ENCODE measurements at places on chromosomes 16 and 17.

GRCh38 chr17:75344666-75345065, 55.4 kb upstream of the SLC25A19 start:
- DNase-seq: no peak

DNA sequence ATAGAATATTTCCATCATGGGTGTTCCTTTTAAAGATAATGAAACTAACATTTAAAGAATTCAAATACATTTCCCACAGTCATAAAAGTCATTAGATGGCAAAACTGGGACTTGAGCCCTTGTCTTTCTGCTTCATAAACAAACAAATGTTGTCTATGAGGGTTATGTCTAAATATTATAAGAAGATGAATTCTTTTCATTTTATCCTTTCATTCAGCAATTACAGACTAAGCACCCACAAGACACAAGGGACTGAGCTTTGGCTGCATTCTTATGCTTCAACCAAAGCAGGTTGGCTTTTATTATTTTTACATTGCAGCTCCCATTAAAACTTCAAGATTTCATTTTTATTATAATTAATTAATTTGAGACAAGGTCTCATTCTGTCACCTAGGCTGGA, 14.9 kb downstream of the SARM1 start:
- no peak for DNase-seq

DNA sequence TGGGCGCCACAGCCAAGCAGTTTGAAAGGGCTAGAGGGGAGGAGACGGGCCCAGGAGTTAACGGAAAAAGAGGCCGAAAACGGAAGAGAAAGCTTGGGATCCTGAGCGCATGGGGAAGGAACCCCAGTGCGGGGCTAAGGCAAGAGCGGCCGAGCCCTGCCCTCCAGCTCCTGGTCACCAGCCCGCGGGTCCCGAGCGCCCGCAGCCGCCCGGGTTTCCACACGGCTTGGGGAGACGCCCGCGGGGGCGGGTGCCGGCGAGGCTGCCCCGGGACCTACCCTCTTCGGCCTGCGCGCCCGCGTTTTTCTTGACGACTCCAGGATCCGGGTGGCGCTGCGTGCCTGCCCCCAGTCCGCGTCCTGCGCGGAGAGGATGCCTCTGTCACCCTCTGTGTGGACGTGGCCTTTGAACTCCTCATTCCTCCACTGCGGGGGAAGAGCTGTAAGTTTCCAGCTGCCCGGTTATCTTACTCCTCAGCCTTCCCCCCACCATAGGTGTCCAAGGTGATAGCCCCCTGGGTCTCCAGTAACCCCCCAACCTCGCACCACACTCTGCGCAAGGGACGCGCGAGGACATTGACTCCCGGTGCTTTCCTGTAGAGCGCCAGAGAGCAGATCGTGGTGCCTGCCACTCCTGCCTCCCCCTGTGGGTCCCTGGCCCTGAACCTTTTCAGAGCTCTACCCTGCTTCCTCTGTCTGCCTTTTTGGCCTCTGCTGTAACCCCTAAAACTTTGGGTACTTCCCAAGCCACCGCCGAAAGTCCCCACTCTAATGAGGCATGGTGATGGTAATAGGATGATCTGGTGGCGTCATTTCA, 1.7 kb upstream of the CDH11 start:
- no peak for DNase-seq

GRCh38 chr17:4449736-4450135, 16.0 kb downstream of the SPNS3 start:
- no peak for DNase-seq

DNA sequence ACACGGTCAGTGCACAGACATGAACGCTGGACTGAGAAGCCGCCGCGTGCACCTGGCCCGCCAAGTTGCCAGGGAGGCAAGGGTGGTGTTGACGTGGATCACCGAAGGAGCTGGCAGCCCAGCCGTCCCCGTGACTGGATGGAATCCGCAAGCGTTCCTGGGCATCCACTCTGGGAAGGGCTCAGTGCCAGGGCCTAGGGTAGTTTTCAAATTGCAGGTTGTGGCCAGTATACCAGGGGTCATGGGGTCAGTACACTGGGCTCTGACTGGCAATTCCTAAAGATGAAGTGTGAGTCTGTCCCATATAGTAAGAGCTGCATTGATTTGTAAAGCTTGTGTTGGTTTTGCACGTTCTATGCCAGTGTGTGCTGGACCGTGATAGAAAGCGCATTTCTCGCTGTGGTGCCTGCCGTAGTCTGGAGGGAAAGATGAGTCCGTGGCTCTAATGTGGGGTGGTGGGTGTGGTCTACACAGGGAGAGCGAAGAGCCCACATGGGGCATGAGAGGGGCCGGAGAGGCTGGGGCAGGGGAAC, 21.1 kb upstream of the METRNL start:
- DNase-seq: no peak

- no peak for DNase-seq
These were observed 415.9 kb downstream of the CA10 start for GRCh38 chr17:51742571-51742970.

DNA sequence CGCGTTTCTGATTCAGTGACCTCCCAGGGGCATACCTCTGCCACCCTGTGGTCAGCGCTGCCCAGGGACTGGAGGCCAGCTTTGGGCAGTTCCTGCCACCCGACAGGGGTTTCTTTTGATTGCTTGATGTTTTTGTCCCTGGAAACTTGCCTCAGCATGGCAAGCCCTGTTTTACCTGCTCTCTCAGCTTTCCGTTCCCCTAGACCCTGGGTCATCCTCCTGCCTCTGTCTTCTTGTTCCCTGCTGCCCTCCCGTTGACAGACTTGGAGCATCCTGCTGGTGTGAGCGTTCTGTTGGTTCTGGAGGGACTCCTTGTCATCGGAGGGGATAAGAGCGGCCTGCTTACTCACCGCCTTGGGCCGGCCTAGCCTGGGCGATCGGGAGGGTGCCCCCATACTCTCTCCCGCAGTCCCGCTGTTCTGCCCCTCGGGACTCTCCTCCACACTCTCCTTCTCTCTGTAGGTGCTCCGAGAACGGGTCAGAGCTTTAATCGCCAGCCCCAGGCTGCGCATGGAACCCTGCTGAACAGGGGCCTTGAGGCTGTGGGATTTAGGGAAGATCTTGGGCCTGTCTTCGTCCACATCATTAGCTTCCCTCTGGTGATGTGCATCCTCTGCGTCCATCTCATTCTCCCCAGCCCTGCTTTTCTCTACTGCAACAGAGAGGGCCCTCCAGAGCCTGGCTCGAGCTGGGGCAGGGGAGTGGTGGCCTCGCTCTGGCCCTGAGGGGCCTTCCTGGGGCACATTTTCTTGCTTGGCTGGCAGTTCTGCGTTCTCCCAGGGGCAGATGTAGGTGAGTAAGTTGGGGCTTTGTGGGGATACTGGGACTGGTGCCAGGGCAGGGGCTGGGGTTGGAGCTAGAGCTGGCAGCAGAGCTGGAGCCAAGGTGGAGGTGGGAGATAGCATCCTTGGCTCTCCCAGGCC, 13.7 kb downstream of the GPR179 start:
- DNase-seq: no peak

- DNase-seq: no peak
These were observed 5.7 kb upstream of the CHST4 start for GRCh38 chr16:71520550-71520949.

GRCh38 chr17:19579867-19580565, 46.4 kb downstream of the SLC47A1 start:
- DNase-seq: no peak

DNA sequence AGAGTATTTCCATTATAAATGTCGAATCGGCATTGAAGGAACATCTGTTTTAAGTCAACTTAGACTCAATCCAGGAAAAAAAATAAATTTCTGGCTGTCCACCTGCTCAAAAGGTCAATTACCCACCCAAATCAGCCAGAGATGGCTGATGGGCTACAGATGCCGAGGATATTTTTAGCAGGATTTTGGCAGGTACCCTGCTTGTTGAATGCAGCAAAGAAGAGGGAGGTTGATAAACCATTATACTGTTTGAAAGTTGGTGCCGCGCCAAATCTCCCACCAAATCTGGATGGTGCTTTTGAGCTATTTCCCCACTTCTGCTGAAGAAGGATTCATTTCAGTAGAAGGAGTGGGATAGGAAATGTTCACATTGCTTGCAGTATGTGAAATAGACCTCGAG, 537.7 kb downstream of the MAF start:
- DNase-seq: peak; percentile 37

DNA sequence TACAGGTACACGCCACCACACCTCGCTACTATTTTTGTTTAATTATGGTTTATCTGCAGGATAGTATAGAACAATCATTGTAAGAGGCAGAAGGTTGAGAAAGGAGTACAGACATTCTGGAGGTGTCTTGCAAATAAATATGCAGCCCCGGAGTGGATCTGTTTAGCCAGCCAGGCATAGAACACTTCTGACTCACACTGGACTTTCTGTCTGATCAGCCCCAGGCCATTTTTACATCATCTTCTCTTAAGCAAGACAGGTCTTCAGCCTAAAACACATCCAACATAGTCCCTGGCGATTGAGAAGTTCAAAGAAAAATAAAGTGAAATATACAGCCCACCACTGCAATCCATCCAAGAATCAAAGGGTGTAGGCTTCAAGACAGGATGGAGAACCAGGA, 81.4 kb downstream of the XYLT1 start:
- DNase-seq: no peak

DNA sequence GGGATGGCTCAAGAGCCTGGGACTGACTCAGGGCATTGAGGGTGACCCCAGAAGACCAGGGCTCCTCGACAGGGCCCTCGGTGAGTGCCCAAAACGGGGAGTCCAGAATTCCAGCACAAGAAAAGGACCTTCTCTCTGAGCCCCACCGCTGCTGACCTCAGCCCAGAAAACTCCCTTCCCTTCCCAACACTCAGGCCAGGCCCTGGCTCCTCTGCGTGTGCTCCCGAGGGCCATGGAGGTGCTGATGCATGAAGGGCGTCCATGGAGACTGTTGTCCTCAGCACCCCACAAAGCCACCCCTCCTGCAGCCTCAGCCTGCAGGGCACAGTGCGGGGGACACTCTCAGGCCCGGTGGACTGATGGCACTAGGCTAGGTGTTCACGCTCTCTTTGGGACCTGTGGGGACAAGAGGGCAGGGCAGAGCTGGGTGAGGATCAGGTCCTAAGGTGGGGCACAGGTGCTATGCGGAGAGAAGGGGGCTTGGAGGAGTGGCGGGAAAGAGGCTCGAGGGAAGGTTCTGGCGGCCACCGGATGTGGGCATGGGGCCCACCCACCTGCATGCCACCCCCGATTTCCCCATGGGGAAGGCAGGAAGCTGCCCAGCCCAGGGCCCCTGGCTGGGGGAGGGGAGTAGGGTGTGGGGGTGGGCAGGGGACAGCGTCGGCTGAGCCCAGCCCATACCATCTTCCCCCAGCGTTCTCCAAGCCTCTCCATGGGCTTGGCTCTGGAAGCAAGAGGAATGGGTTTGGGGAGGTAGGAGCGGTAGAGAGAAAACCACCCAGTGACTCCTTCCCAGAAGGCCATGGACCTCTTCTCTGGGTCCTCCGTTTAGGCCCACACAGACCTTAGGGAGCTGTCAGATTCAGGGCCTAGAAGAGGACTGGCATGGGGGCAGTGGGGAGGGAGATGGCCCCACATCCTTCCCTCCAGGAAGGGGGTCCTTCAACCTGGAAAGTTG, 4.5 kb upstream of the TSPOAP1 start:
- DNase-seq: no peak

- DNase-seq: no peak
These were observed 15.6 kb downstream of the BAHCC1 start for GRCh38 chr17:81410852-81411251.

DNA sequence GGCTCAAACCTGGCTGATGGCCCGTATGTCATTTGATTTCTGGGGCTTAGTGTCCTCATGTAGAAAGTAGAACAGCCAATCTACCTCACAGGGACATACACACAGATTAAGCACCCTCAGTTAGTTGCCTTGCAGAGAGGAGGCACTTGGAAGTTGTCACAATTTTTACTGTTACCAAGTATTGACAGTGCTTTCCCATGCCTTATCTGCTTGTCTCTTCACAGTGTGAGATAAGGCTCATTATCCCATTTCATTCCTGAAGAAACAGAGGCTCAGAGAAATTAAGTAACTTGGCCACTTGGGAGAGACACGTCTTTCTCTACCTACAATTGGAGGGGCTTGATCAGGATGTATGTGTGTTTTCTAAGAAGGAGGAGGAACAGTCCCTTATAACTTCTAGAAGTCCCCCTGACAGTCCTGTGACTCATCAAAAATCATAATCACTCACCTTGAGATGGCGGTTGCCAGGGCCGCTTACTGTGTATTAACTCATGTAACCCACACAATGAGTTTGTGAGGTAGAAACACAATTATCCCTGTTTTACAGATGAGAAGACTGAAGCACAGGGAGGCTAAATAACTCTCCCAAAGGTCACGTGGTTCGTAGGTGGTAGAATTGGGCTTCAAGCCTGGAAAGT, 56.9 kb upstream of the LHX1 start:
- no peak for DNase-seq

- DNase-seq: peak; percentile 21
These were observed 68.8 kb downstream of the ABR start for GRCh38 chr17:1110862-1111598.

DNA sequence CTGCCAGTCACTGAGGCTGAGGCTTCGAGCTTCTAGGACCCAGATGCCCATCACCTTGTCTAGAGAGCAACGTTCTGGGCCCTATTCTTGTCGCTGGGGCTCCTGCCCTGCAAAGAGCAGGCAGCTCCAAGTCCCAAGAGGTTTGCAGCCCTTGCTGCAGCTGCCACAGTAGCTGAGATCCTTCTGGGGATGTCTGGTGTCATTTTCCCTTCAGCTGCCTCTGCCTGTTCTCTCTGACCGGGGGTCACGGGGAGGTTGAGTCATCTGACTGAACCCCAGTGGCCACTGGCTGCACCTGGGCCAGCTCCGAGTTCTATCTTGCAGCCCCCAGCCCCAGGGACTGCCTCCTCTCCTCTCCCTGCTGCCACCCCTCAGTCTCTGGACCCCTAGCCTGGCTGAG, 4.9 kb downstream of the WSCD1 start:
- DNase-seq: no peak

GRCh38 chr16:84117494-84117843, 727 bp upstream of the MBTPS1 start:
- peak; percentile 27 for DNase-seq

DNA sequence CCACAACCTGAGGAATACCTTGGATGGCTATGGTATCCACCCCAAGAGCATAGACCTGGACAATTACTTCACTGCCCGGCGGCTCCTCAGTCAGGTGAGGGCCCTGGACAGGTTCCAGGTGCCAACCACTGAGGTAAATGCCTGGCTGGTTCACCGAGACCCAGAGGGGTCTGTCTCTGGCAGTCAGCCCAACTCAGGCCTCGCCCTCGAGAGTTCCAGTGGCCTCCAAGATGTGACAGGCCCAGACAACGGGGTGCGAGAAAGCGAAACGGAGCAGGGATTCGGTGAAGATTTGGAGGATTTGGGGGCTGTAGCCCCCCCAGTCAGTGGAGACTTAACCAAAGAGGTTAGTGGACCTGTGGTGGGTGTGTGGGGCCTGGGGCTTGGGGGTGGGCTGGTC, 3.1 kb downstream of the NFE2L1 start:
- no peak for DNase-seq

DNA sequence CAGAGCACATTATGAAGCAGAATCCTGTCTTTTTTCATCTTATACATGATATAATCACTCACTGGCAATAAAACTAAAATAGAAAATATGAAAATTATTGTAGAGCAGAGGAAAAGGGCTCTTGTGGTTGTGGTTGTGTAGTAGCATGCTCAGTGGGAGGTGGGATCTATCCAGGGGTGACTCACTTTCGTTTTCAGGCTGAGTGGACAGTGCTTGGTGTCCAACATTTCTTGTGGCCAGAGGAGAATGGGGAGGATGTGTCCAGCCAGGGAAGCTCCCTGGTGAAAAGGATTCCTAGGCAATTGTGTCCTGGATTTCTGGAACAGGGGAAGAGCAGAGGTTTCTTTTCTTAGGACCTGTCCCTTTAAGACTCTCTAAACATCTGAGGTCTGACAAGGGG, 31.9 kb upstream of the CPHXL start:
- no peak for DNase-seq

GRCh38 chr16:3640632-3641501, 13.6 kb upstream of the DNASE1 start:
- no peak for DNase-seq

All from NCI-H1092 (cell line).